ENCODE measurements at places on chromosomes 2 and 18.

DNA sequence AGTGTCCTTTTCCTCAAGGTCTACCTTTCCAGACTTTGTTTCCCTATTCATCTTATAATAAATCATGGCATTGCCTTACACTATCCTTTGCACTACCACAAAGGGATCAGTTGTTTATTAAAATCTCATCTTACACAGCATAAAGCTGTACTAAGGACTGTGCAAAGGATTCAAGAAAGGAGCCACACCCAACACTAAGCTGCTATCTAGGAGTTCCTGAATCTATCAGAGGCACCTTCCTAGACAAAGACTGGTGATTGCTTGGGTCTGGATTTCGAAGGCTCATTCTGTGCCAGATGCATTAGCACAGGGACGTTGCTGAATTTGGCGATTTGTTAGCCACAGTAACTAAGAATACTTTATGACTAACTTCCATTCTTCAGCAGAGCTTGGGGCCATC lies 412.0 kb downstream of the NUP35 start:
- DNase-seq: no peak

DNA sequence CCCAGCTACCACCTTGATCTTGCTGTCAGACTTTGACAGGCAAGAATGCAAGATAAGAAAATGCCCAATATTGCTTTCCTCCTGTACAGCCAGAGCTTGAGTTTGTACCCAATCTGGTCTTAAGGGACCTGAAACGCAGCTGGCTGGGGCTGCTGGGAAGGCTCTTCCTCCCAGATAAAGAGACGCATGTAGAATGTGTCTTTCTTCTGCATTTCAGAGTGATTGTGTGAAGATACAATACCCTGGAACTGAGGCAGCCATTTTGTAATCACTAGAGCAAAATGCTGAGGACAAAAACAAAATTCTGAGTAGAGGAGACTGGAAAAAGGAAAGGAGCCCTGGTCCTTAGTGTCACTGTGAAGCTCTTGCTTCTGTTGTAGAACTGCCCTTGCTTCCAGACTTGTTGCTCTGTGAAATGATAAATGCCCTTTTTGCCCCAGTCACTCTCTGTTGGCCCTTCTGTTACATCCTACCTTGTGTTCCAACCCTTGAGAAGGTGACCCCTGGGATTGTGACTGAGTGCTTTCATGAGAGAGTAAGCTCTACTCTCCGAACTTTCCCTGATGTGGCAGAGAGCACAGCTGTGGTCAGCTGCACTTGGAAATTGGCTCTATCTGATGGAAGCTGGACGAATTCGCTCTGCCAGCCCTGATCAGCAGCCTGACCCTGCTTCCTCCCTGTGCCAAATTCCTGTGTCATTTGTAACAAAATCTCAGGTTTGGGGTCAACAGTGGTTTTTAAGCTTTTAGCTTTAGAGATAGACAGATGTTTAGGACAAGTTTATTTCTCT lies 137.4 kb upstream of the RBMS1 start:
- DNase-seq: no peak

DNA sequence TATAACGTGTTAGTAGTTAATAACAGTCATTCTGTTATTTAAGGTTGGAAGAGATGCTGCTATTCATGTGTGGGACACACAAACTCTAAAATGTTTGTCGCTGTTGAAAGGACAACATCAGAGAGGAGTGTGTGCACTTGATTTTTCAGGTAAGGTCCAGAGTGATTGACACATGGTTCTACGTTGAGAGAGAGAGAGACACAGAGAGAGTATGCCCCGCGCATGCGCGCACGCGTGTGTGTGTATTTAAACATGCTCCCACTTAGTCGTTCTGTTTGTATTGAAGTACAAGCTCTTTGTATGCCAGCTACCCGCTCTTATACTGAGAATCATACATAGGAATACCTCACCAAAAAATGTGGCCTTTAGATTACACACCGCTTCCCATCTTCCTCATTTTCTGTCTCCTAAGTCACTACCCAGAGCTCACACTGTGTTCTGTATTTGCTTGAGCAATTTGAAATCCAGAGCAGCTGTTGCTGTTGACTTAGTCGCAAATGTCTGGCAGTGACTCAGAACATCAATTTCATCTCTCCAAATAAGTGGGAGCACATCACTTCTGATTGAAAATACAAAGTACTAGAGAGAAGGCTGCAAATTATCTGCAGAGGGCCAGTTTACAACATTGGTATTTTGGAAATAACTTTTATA lies 148.1 kb downstream of the EML6 start:
- DNase-seq: no peak

GRCh38 chr2:236012155-236012554 lies 156.0 kb downstream of the GBX2 start:
- no peak for DNase-seq
